ENCODE measurements at places on chromosomes 2 and 18.

- DNase-seq, result no peak
Observed at GRCh38 chr2:1115843-1116539, 165.3 kb downstream of the SNTG2 start.

GRCh38 chr18:49685231-49685942 is 123.5 kb downstream of the LIPG start:
- no peak for DNase-seq

DNA sequence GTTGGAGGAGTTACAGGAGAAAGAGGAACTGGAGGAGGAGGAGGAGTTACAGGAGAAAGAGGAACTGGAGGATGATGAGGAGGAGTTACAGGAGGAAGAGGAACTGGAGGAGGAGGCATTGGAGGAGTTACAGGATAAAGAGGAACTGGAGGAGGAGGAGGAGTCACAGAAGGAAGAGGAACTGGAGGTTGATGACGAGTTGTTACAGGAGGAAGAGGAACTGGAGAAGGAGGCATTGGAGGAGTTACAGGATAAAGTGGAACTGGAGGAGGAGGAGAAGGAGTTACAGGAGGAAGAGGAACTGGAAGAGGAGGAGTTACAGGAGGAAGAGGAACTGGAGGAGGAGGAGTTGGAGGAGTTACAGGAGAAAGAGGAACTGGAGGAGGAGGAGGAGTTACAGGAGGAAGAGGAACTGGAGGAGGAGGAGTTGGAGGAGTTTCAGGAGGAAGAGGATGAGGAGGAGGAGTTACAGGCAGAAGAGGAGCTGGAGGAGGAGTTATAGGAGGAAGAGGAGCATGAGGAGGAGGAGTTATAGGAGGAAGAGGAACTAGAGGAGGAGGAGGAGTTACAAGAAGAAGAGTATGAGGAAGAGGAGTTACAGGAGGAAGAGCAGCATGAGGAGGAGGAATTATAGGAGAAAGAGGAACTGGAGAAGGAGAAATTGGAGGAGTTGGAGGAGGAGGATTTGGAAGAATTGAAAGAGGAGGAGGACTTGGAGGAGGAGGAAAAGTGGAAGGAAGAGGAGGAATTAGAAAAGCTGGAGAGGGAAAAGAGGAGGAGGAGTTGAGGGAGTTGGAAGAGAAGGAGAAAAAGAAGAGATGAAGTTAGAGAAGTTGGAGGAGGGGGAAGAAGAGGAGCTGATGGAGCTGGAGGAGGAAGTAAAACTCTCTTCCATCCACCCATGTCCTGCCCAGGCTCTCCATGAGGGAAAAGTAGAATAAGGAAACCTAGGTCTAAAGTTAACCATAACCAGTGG is 37.2 kb downstream of the CLASP1 start:
- no peak for DNase-seq

DNA sequence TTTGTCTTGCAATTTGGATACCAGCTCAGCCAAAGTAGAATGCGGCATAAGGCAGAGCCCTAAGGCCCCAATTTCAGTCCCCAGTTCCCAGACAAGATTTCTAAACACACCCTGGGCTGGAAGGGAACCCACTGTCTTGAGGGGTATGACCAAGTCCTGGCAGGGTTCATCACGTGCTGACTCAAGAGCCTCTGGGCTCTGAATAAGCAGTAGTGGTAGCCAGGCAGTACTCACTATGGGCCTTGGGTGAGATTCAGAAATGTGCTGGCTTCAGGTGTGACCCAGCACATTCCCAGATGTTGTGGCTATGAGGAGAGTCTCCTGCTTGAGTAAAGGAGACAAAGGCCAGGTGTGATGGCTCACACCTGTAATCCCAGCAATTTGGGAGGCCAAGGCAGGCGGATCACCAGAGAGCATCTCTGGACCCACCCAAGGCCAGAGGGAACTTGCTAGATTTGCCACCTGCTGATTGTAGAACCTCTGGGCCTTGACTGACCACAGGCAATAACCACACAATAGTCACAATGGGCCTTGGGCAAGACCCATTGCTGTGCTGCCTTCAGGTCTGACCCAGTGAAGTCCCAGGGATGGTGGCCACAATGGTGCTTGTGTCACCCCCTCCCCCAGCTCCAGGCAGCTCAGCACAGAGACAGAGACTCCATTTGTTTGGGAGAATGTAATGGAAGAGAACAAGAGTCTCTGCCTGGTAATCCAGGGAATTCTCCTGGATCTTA is 74.9 kb downstream of the ATL2 start:
- no peak for DNase-seq

GRCh38 chr18:33844232-33844631 is 266.2 kb downstream of the ASXL3 start:
- no peak for DNase-seq

- DNase-seq, result no peak
Observed at GRCh38 chr2:222851956-222852617, 8.7 kb upstream of the ACSL3 start.

DNA sequence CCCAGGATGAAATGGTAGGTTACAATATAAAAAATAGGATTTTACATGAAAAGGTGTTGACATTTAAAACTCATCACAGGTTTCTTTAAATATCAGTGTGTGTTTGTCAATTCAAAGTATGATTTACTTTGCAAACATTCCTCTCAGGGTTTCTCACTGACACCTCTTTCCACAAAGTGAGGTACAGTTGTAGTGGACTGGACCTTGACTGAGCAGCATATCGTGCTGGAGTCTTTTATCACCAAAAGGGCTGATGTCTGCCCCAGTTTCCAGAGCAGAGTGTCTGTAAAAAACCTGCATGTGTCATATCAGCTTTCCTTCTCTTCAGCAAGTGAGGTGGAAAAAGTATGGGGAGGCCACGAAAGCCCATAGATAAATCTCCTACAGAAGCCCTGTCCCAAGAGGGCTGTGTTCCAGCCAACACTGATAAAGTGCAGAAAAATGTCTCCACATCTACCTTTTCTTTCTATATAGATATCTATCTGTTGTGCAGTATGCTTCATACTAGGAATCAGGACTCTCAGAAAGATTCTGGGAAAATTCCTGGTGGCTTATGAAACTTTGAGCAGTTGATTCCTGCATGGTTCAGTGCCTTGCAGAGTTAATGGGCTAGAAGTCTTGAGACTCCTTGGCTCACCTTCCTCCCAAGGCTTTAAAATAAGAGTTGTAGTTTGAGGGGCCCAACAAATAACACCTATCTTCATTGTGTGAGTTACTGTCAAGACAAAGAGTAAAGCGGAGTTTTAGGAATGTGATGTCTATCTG is 6.9 kb downstream of the ACYP2 start:
- DNase-seq, result no peak

GRCh38 chr2:160392201-160392600 is 101.4 kb downstream of the RBMS1 start:
- no peak for DNase-seq

DNA sequence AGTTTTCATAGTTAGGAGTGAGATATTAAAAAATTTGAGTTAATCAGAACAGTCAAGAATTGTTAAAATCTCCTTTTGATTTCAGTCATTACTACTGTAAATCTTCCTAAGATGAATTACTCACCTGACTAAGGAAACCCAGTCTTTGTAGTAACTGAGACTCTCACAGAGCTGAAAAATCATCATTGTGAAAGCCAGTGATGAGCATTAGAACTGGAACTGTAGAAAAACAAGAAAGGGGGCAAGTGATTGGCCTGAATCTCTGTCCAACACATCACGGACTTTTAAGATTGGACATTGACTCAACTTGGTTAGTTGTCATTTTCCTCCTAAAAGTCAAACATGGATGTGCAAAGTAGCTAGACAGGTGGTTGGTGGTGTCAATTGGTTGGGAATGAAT is 21.9 kb downstream of the SETBP1 start:
- no peak for DNase-seq

DNA sequence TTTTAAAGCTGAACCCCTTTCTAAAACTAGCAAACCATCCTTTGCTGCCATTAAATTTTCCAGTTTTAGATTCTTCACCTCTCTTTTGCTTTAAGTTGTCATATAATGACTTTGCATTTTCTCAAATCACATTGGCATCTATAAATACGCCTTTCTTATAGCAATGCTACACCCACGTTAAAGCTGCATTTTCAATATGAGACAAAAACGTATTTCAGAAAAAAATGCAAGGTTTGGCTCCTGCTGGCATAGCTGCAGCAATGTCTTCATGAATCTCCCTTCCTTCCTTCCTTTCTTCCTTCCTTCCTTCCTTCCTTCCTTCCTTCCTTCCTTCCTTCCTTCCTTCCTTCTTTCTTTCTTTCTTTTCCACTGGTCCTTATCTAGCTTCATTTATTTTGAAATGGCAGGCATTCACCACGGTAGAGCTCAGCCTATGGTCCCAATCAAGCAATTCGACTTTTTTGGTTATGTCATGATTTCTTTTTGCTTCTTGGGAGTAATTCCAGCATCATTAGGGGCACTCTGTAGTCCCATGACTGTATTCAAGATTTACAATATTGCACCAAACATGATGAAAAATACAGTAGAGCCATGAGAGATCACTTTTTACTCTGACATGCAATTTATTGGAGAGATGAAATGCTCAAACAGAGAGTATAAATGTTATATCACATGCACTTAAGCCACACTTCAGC is 8.8 kb upstream of the UGT1A10 start:
- no peak for DNase-seq

GRCh38 chr2:25311865-25312575 is 29.7 kb downstream of the DNMT3A start:
- DNase-seq, result no peak

DNA sequence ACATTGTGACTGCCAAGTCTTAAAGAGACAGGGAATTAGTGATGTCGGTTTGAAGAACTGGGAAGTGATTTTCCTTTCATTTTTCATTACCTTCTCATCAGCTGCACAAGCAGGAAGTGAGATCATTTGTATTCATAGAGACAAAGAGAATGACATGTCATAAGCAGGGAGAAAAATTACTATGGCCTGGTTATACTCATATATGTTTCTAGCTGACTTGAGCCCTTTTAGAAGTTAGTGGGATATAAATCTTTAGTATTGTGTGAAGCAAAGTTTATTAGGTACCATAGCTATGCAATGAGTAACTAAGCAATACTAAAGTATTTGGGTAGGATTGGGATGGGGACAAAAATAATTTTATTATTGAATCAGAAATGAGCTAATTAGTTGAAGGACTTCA is 284.1 kb downstream of the PID1 start:
- DNase-seq, result no peak

DNA sequence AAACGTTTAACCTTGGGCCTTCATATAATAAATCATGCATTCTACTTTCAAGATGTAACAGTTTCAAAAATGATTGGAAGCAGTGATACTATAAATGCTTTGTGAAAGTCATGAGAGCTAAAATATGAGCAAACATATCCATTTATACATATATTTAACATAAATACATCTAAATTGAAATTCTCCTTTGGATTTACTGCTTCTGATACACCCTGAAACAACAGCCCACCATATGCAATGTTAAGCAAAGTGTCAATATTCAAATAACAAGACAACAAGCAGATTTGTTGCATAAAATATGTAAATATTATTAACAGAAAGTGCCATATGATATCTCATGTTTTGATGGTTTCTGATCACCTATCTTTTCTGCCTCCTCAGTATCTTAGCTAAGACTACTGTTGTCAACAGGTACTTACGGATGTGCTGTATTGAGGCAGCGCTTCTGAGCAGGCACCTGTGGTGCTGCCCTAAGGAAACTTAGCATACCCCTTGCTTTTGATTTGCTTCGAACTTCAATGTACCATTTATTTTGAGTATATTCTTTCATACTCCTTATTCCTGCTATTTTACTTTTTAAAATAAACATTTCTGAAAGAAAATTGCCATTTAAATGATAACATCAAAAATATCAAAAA is 6.1 kb downstream of the FIGN start:
- no peak for DNase-seq

- peak; percentile 74 for DNase-seq
Observed at GRCh38 chr2:74481961-74482800, 617 bp downstream of the CCDC142 start.

DNA sequence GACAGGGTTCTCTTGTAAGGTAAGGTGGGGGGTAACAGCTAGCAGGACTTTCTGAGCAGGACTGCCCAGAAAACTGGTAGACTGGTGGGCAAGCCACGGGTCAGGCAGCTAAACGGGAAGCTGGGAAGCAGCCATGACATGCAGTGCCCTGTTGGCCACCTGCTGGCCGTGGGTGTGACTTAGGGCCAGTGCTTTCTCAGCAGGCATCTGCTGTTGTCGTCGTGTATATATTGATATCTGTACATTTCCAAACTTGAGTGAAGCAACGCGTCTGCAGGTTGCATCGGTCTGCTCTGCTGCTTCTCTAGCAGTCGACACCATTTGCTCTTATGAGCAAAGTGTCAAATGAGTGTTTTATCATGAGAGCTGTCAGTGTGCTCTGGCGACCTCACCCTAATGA is 31.0 kb downstream of the COA5 start:
- DNase-seq, result no peak

DNA sequence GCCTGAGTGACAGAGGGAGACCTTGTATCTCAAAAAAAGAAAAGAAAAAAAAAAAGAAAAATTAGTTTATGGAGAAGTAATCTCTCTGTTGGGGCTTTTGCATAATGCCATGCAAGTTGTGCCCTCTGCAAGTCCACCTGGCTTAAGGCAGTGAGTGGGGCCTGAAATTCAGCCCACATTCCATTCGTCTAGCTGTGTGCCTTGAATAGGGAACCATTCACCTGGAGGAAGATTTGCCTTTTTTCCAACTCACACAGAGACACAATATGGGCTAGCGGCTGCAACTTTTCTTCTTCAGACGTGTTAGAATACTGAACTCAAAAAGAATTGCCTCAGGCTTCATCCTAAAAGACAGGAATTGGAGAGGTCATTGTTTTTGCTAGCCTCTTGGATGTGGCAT is 160.0 kb upstream of the STON1 start:
- DNase-seq, result no peak

GRCh38 chr2:34656632-34657031 is 1057.5 kb upstream of the FAM98A start:
- no peak for DNase-seq

DNA sequence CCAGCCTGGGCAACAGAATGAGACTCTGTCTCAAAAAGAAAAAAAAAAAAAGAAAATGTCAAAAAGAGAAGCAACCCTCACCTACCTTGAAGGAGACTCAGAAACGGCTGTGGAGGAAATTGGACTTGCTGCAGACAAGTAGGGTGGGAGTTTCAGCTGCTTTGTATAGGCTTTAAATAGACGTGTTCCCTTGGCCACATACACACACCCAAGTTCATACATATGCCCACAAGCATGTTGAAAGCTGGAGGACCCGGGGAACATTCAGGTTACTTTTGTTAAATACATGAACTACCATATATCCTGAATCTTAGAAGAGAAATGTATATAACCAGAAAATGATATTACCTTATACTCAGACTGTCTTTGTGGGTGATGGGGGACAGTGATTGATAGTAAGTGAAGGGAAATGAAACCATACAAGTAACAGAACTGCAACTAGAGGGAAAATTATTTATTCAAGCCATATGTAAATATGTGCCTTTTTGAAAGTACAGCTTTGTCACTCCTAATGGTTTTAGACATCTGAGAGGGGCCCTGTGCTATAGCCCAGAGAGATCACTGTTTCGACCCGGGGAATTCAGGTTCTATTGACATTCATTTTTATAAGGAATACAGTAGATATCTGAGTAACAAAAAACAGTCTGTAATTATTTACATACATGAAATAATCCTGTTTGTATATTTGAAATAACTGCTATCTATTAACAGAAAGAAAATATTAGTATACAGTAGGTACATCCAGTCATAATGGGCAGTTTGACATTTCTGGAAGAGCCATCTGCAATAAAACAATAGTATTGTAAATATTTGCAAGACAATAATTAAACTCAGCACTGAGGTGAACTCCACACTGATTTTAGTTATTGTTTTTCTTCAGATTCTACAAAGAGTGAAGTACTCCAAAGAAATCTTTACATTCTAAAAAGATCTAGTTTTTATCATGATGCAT is 48.0 kb upstream of the TGIF1 start:
- no peak for DNase-seq

- DNase-seq, result no peak
Observed at GRCh38 chr2:152173831-152174230, 1.7 kb downstream of the STAM2 start.

GRCh38 chr18:77749089-77749488 is 499.4 kb downstream of the GALR1 start:
- DNase-seq, result no peak
